DMS 273 treated with DMSO at 0.1 percent for 48 hours (cell line): ENCODE measurements at places on chromosomes 1 and 21.

DNA sequence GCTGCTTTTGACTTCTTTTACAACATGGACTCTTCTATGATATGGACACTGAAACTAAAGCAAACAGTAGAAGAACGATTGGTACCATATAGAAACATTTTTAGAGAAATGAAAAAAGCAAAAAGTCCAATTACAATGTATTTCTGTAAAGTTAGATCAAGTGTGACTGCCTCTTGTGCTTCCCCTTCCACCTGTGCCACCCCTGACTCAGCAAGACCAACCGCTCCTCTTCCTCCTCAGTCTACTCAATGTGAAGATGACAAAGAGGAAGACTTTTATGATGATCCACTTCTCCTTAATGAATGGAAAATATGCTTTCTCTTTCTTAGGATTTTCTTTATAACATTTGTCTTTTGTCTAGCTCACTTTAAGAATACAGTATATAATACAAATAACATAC, 66.9 kb downstream of the PHTF1 start:
- no peak for DNase-seq

GRCh38 chr1:60848583-60849188, 233.7 kb upstream of the NFIA start:
- DNase-seq = peak; percentile 29

DNA sequence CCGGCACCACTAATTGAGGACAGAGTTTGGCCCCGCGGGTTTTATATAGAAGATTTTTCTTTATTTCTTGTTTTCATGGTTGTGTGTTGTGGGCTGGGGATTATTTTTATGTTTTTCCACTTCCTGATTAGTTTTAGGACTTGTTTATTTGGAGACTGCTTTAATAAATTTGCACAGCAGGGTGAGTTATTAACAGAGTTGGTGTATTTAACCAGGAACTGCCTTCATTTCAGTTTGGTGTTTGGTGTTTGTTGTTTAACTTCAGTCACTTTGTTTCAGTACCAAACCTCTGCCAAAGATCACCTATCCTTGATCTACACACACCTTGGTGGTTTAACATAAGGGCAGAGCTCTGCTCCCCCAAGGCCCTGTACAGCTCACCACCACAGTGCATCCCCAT, 103.5 kb upstream of the LMO4 start:
- DNase-seq = no peak

DNA sequence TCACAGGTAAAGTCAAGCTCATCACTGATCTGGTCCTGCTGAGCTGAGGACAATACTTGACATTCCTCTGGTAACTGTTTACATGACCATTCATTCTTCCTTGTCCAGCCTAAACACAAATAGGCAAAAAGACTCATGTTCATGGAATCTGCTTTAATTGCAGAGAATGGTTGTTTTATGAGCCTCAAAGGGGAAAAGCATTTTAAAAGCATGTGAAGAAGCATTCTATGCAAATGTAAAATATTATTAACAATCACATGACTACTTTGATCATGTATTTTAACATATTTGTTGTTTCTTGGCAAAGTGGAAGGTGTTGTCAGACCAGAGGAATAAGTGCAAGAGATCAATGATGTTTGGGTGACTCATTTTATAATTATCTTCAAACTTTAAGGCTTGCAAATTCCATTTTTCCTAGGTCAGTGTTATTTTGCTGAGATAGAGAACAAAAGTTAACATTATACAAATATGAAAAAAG, 133.7 kb downstream of the RUNX1 start:
- no peak for DNase-seq

DNA sequence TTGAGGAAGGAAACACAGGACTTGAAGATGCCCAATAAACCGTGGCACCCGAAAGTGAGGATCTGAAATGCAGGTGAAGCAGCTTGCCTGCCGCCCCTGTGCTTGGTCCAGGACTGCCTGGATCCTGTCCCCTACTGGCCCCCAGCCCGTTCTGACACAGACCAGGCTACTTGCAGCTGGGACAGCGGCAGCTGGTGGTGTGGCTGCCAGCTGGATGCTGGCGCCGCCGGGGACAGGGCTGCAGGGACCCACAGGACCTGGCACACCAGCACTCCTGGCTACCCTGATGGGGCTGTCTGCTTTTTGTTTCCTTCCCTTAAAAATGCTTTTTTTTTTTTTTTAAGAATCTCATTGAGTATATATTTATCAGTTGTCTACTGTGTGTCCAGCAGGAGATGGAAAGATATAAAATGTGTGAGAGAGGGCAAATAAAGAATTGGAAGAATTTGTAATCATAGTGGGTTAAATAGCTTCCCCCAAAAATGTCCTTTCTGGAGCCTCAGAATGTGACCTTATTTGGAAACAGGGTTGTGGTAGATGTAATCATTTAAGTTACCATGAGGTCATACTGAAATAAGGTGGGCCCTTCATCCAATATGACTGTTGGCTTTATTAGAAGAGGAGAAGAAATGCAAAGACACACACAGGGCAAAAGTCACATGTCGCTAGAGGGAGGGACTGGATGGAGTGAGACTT, 165.6 kb downstream of the DSCAM start:
- peak; percentile 21 for DNase-seq

- DNase-seq = no peak
Observed at GRCh38 chr1:167344112-167344511, 123.4 kb downstream of the POU2F1 start.

GRCh38 chr1:197621761-197622160, 153.5 kb downstream of the DENND1B start:
- no peak for DNase-seq

- no peak for DNase-seq
Observed at GRCh38 chr1:226073184-226073950, 10.9 kb downstream of the H3-3A start.

GRCh38 chr1:100718581-100718980, 961 bp upstream of the VCAM1 start:
- no peak for DNase-seq

DNA sequence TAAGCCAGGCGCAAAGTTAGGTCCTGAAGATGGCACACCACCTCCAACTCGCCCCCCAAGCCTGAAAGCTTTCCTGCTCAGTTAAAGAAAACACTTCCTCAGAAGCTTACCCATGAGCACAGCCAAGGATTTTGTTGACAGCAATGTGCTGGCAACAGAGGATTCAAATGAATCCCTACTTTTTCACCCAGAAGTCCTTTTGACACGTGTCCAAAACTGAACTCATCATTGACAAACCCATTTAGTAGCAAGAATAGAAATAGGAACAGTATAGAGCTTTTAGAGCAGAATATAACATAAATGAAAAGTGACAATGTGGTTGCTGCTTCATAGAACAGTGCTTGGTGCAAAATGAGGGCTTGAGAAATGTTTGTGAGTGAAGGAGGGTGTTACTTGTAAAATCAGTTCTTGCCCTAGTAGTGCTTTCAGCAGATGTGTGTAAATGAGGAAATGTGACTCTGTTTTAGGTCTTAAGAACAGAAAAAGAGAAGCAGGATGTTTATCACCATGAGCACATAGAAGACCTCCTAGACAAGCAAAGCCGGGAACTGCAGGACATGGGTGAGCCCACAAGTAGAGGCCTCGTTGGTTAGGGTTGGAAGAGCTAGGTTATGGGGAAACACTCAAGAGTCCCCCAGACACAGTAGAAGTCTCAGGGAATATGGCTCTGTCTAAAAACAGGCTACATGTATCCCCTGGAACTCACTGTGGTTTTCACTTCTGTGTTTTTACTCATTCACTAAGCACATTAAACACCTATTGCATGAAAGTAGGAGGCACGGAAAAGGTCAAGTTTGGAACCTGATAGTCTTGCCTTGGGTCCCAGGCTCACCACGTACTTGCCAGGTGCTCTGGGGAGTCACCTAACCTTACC, 48.6 kb upstream of the TMEM125 start:
- DNase-seq = no peak

GRCh38 chr1:65632235-65632634, 160.5 kb upstream of the PDE4B start:
- DNase-seq = no peak

- DNase-seq = peak; percentile 37
Observed at GRCh38 chr1:222171005-222171404, 376.9 kb downstream of the HHIPL2 start.

- DNase-seq = no peak
Observed at GRCh38 chr1:2882966-2883696, 81.6 kb upstream of the TTC34 start.

DNA sequence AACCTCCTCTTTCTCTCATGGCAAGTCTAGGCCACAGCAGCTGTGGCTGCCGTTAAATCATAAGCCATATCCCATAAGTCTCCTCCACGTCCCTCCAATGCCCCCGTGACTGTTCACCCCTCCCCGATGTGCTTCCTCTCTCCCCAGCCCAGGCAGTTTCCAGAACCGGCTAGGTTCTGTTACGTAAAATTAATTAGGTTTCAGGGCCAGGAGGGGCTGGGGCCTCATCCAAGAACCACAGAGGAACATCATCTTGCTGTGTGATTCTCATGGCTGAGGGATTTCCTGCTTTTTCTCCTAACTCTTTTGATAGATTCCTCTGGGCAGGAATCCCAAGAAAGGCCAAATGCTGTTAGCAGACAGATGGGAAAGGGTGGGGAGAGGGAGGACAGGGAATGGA, 141.8 kb upstream of the AJAP1 start:
- DNase-seq = no peak

DNA sequence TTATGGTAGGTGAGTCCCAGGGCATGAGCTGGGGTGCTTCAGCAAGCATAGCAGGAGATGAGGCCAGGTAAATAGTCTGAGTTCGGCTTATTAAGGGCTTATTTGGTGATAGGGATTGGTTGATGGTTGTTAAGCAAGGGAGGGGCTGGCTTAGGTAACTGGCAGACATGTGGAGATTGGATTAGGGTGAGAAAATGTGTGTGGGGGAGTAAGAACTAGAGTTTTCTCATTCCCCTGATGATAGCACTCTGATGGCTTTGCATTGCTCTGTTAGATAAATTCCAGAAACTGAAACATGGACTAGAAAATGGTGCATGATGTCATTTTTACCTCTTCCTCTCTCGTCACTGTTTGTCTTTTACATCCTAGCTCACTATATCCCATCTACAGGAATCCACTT, 53.6 kb downstream of the FGGY start:
- DNase-seq = no peak

- DNase-seq = no peak
Observed at GRCh38 chr1:212827831-212828278, 19.6 kb downstream of the SPATA45 start.

DNA sequence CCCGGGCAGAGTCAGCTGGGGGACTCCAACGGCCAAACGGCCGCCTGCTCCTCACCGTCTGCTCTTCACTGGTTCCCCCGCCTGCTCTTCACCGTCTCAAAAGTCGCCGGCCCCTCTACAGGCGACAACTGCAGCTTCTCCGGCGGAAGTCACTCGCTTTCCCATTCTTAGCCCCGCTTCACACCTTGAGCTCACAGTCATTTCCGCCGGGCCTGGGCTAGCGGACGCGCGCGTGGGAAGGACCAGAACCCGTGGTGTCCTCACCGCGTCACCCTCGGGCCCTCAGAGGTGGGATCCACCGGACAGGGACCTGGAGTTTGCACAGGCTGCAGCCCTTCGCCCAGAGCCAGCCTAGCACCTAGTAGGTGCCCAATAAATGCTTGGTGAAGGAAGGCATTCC, 27.9 kb upstream of the HJV start:
- DNase-seq = no peak

GRCh38 chr1:218164111-218164929, 120.8 kb upstream of the RRP15 start:
- peak; percentile 24 for DNase-seq

DNA sequence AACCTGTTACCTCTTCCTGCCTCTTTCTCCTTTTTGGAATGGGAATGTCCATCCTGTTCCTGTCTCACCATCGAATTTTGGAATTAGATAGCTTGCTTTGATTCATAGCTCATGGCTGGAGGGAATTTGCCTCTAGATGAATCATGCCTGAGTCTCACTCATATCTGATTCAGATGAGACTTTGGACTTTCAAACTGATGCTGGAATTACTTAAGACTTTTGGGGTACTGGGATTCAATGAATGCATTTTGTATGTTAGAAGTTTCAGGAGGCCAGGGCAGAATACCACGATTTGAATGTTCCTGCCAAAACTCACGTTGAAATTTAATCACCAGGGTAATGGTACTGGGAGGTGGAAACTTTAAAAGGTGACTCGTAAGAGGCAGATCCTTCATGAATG, 132.4 kb downstream of the DSCAM start:
- DNase-seq = no peak

- no peak for DNase-seq
Observed at GRCh38 chr1:81428998-81429397, 371.7 kb upstream of the ADGRL2 start.

DNA sequence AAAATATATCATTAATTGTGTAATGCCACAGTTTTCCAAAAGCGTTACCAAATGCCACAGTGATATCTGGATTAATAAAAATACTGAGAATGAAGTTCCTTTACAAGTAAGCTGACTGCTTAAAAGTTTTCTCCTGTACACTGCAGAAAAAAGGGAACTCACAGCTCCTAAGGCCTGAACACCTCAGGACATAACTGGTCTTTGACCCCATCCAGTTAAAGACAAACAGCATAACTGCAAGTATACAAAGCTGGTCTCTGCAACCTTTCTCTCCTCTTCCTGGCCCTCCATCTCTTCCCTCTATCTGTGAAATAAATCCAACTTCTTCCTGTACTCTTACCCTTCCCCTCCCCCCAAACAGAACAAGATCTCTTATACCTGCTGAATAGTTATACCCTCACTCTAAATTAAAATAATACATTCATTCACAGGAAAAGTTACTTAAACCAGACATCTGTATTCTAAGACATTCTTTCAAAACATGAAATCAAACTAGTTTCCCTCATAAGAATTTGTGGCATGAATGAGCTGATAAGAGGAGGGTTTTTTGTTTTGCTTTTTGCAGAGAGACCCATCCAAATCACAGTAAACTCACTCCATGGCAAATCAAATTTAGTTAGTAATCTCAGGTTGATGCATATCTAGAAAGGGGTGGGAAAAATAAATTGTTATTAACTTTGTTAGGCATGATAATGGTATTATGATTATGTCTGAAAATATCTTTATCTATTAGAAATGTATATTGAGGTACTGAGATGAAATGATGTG, 2.9 kb downstream of the DIPK1A start:
- DNase-seq = no peak

DNA sequence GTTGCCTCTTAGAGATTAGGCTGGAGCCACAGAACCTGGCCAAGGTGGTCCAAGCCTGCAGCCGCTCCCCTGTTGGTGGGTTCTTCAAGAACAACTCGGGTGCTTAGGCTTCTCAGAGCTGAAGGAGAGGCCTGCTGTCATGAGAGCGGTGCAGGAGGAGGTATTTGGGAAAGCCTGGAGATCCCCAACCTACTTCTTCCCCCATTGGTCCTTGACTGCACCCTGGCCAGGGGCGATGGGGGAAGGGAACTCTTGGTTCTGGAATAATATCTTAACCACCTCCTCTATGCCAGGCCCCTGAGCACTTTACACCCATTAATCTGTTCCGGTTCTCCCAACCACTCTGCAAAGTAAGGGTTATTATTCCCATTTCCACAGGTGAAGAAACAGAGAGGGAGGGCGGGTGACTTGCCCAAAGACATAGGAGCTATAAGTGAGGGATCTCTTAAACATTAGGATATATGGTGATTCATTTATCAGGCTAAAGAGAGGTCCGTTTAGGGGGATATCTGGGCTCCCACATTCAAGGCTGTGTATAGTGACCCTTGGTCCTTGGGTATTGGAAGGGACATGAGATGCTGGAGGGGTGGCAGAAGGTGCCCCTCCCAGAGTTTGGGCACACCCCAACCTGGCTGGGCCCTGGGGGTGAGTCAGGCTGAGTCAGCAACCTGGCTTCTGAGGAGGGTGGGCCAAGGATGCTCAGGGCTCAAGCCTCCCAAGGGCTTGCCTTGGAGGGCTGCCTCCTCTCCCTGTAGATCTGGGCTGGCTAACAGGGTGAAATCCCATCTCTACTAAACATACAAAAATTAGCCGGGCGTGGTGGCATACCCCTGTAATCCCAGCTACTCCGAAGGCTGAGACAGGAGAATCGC, 5.2 kb downstream of the TRNP1 start:
- no peak for DNase-seq
